ENCODE measurements at places on chromosomes 12 and 14. TPM values are rescaled to one million over a fixed set of nuclear protein-coding genes. Genes with fewer than 3 reads are reported as not detected.

- no peak for DNase-seq
Observed at GRCh38 chr14:71317385-71318096, 410.3 kb downstream of the PCNX1 start.

Gene TMEM132D
- 0.32 TPM for total RNA-seq

Gene TAMALIN
- total RNA-seq: 13.0 TPM

Gene INHBC
- not detected for total RNA-seq

DNA sequence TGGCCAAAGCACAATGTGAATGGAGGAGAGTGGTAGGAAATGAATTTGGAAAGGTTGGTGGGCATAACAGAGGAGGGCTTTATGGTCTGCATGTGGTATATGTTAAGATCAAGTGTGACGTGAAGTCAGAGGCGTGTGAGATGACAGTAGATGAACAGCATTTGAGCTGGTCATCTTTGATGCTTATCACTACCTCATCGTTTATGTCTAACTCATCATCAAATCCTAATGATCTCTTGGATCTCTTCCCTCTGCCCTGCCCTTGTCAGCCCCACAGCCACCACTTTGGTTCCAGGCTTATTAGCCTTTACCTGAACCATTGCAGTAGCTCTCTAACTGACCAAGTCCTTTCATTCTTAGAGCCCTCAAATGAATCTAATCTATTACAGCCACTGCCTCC is 132.5 kb downstream of the LLPH start:
- DNase-seq: no peak

Gene LRRK2
- total RNA-seq: 44.1 TPM

Gene C12orf60
- total RNA-seq: 3.6 TPM
